Posterior cingulate gyrus (tissue), 11 donors: ENCODE measurements at places on chromosomes 5 and 9.

DNA sequence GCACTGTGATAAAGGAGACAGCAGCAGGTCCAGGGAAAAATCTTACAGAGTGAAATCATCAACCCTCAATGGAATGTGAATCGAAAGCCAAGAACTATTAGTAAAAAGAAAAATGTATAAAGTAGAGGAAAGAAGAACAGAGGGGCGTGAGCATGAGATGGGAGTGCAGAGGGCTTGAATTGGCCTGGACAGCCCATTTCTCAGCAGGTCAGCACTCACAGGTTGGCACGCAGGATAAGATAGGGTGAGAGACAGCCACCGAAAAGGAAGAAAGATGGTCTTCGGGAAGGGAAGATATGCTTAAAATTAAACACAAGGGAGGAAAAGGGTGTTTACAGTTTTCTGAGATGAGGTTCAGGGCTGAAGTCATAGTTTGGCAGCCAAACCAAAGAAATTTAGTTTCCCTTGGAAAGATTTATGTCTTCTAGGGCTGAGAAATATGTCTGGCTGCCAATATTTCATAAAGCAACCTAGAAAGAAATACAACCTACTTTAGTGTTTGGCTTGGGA is 524.7 kb downstream of the SPATA31D1 start:
- DNase-seq, result no peak

DNA sequence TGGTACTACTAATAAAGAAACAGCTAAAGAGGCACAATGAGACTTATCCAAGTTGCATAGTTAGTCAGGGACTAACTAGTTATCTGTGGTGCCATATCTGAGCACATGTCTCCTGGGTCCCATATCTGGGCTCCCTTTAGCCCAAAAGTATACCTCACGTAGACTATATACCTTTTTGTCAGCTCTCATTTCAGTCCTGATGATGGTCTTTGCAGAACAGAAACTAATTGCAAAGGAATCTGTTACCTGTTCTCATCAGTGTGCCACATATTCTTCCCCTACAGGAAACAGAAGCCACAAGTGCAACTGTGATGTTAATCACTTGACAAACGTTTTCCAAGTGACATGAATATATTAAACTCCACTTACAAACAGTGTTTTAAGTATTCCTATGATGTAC is 395.2 kb downstream of the KIAA0825 start:
- DNase-seq, result no peak

DNA sequence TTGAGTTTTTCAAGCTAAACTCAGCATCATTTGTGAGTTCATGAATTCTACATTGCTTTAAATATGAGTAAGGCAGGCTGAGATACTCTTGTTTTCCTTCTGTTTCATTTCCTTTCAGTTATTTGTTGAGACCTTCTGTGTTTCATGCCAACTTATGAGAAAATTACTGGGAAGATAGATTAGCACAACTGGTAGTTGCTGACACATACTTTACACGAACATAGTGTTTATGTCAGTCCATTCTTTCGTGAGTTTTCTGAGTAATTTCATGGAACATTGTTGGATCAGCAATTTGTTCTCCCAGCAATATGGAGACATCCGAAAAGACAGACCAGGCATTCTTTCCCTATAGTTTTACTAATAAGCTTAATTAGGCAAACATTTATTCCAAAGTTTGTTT is 102.0 kb upstream of the SMC5 start:
- no peak for DNase-seq

DNA sequence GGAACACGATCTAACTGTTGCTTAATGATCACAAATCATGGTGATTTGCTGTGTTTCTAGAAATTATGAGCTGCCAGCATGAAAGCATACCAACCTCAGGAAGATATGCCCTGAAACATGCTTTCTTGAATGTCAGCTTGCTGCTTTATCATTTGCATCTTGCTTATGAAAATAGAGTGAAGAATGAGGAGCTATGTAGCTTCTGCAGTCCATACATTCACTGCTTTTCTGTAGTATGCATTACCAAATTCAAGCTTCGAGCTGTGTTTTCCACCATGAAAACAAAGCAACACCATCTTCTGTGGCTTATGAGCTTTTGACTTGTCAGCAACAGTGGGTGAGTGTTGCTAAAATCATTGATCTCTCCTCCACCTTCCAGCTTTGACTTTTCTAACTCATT is 16.5 kb downstream of the F2RL2 start:
- DNase-seq, result no peak

- no peak for DNase-seq
Observed at GRCh38 chr9:37776328-37776727, 8.5 kb downstream of the EXOSC3 start.

DNA sequence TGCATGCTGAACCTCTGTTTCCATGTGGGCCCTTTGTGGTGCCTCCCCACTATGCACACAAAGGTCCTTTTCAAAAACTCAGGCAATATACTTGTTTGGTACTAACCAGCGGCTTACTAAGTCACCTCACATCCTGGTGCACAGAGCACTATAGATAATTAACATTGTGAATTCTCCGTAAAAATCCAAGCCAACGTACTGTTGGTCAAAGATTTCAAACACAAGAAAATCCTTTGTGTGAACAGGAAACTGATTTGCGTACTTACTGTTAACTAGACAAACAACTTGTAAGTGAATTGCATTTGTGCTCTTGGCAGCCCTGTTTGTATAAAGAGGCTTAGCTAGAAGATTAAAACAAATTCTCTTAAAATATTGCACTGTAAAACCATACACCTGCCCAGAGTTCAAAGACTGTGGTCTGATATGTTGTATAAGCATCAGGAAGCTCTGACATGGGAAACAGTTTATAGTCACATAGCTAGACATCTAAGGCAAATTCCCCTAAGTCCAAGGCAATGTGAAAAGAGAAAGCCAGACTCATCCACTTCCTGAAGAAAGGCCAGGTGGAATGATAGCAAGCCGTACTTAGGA is 125.0 kb upstream of the SLC12A2 start:
- DNase-seq, result no peak

DNA sequence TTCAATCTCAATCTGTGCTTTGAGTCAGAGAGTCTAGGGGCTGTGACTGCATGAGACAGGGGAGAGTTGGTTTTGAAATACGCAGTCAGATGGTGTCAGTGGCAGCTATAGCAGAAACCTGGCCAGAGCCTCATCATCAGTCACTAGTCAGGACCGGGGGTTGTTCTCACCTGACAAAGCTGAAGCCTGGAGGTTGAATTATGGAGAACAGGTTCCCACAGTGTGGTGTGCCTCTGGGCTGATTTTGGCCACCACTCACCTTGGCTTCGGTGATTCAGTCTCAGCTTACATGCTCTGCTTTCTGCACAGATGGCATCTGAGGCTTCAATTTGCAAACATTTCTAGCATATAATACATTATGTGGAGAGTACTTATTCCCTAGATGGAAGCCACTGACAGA is 387.3 kb downstream of the YTHDC2 start:
- no peak for DNase-seq

GRCh38 chr5:6636293-6636692 is 3.1 kb downstream of the SRD5A1 start:
- DNase-seq, result no peak

DNA sequence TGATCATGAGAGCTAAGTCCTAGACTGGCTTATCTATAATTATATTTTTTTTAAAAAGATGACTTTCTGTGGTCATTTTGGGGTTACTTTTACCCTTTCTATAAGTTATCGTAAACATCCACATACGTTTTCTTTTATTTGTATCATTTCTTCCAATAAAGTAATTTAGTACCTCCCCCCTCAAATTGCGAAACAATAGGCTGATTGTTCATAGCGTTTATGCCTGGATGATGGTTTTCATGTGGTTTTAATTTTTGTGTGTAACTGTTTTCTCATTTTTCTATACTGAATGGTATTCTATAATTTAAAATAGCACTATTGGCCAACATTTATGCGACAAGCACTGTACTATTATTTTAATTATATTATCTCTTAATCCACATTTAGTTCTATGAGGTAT is 44.5 kb downstream of the SMC5 start:
- no peak for DNase-seq

- DNase-seq, result no peak
Observed at GRCh38 chr9:13035822-13036221, 243.7 kb downstream of the MPDZ start.

DNA sequence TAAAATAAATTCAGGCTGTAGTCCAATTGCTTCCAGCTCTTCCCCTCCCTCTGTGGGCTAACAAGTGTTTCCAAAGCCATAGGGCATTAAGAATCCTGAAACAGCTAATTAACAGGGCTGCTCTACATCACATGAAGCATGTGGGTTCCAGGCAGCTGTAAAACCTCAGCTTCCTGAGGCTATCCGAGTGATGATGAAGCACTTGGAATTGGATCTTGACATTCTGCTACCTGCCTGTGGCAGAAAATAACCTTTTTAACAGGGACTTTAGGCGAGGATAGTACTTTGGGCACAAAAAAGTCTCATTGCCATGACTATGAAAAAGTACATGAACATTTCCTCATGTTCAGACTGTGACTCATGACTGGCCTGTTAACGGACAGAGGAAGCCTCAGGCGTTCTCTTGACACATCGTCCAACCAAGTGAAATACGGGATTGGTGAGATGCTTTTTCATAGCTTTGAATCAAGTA is 107.2 kb downstream of the PDE4D start:
- no peak for DNase-seq

- no peak for DNase-seq
Observed at GRCh38 chr5:52725065-52725746, 62.5 kb upstream of the ITGA1 start.

DNA sequence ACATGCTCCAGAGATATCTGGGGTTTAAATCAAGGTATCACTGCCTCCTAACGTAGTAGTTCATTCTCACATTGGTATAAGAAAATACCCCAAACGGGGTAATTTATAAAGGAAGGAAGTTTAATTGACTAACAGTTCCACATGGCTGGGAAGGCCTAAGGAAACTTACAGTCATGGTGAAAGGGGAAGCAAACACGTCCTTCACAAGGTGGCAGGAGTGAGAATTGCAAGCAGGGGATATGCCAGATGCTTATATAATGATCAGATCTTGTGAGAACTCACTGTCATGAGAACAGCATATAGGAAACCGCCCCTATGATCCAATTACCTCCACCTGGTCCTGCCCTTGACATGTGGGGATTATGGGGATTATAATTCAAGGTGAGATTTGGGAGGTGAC is 1280.2 kb upstream of the C9orf72 start:
- DNase-seq, result no peak

GRCh38 chr5:146169076-146169475 is 13.4 kb downstream of the LARS1 start:
- no peak for DNase-seq

DNA sequence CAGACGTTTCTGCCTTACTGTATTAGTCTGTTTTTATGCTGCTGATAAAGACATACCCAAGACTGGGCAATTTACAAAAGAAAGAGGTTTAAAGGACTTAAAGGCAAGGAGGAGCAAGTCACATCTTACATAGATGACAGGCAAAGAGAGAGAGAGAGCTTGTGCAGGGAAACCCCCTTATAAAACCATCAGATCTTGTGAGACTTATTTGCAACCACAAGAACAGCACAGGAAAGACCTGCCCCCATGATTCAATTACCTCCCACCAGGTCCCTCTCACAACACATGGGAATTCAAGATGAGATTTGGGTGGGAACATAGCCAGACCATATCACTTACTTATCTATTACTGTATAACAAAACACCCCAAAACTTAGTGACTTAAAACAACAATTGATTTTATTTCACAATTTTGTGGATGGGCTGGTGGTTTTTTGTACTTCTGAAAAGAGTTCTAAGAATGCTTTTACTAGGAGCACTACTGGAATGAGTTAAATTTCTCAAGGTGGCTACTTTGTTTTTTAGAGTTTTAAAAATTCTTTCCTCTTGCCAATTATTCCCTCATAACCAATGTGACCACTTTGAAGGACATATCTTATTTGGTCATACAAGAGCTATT is 10.3 kb downstream of the RUSC2 start:
- DNase-seq, result no peak

GRCh38 chr5:115379622-115380344 is 83.3 kb upstream of the CCDC112 start:
- no peak for DNase-seq

DNA sequence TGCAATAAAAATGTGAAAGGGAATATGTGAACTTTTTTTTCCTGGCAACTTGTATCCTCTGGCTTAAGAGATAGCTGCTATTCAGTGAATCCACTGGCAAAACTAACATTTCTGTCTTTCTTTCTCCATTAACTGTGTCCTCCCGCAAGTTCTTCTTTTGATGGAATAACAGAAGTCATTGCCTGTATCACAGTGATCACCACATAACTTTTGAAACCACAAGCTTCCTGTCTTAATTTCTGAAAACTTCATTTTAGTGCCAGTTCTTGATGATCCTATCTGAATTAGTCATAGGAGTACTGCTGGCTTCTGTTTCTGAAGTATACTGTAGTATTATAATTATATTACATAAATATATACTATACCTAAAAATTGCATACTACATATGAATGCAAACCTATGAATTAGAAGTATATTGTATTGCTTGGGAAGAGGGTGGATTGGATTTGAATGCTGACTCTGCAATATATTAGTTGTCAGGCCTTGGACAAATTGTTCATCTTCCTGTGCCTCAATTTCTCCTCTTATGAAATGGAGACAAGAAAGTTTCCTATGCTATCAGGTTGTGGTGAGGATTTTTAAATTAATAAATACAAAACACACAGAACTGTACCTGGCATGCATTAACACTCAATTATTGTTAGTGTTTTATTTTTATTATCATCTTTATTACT is 441.6 kb downstream of the CETN3 start:
- no peak for DNase-seq

DNA sequence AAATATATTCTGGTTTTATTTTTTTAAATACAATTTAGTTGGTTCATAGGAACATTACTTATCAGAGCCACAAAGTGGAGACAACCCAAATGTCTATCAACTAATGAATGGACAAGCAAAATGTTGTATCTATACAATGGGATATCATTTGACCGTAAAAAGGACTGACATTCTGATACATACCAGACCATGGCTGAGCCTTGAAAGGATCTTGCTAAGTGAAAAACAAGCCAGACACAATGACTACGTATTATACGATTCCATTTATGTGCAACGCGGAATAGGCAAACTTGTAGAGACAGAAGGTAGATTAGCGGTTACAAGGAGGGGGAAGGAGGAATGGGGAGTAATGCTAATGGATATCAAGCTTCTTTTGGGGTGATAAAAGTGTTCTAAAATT is 621.6 kb downstream of the BNC2 start:
- no peak for DNase-seq

GRCh38 chr9:97160255-97160654 is 121.3 kb upstream of the CTSV start:
- DNase-seq, result no peak
